ENCODE measurements at places on chromosomes 3 and 15.

DNA sequence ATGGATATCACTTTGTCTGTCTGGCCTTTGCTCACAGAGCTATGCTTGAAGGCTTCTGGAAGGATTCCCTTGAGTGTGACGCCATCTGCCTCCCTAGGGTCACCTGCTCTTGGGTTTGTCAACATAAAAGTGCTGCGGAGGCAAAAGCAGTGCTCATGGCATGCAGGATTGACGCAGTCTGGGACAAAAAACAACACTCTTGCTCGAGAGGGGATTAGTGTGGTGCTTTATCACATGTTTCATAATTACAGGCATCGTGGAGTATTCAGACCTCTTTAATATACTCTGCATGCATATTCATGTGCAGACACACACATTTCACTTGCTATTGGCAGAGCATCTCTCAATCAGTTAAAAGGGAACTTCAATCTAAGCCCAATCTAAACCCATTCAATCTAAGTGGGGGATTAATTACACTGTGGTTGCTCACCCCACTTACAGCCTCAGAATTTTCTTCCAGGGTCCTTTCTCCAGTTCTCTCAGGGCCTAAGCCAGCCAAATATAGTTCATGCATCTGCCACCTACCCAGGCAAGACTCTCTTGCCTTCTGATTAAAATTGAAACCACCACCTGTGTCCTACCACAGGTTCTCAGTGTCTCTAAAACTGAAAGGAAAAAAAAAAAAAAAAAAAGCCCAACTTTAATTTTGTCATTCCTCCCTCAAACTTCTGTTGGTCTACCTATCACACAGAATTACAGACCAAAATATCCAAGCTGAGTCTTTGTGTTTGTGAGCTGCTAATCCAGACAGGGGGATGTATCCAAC lies 75.6 kb downstream of the BFSP2 start:
- DNase-seq = no peak

GRCh38 chr3:135516143-135516542 lies 449.4 kb upstream of the PPP2R3A start:
- no peak for DNase-seq

DNA sequence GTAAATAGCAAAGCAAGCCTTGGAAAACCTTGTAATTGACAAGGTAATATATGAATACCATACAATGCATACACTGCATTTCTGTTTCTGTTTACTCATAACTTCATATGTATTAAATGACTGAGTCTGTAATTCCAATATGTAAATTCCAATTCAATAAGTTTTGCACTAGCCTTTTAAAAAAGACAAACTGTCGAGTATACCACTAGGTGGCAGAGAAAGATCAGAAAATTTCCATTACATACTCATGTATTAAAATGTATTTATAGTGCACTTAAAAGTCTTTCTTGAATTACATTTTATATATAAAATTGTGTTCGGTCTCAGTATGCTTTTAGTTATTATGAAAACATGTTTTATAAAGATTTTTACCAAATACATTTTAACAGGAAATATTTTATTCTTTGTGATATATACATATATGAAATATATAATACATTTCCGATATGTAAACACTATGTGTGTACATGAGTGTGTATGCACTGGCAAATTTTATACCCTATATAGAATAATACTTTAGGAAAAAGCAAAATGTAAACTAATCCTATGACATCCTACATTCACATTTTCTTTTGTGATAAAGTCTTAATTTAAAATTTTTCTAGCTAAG lies 216.8 kb downstream of the VGLL3 start:
- DNase-seq = no peak

DNA sequence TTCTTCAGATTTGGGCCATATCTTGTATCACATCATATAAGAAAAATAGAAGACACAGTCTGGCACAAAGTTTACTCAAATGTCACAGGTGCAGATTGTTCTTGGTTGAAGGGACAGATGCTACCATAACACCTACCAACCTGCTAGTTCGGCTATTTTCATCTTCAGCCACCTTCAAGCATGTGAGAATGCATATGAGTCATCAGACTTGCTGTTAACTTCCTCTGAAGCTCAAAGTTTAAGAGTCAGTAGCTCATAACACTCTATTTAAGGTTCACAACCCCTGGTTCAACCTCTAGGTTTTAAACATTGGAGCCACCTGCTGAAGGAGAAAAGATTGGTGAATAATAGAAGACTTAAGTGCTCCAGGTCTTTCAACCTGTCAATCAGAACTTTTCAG lies 522.8 kb downstream of the NLGN1 start:
- no peak for DNase-seq

DNA sequence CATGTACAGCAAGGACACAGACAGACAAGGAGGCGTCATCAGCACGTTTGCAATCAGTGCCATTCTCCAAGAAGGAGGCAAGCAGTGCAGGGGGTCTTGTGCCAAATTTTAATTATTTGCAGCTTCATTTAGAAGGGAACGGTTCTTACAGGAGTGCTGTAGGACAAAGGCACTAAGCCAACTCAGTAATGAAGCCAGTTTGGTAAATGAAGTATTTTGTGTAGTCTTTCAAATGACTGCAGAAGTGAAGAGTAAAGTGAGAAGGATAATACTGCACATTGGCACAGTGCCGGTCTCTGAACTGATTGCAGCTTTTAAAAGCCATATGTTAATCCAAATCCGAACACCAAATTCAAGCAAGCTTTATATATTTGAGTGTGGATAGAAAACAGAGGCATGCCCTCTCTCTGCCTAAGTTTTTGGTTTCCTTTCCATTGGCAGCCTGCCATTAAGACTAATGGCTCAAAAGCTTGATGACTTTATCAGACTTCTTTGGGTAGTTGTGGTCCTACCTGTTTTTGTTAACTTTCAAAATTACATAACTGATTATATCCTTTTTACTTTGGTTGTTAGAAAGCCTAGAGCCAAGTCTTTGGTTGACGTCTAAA lies 101.3 kb downstream of the SENP2 start:
- no peak for DNase-seq

DNA sequence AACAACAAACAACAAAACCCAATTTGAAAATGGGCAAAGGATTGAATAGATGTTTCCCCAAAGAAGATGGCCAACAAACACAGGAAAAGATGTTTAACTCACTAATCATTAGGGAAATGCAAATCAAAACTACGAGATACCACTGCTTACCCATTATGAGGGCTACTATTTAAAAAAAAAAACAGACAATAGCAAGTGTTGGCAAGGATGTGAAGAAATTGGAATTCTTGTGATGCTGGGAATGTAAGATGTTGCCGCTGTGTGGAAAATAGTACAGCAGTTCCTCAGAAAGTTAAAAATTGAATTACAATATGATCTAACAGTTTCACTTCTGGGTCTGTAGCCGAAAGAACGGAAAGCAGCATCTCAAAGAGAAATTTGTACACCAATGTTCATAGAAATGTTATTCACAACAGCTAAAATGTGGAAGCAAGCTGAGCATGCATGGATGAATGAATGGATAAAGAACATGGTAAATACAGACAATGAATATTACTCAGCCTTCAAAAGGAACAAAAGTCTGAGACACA lies 121.9 kb downstream of the CHSY1 start:
- DNase-seq = no peak

- no peak for DNase-seq
Measured at GRCh38 chr3:77042882-77043281, 3.0 kb downstream of the ROBO2 start.

DNA sequence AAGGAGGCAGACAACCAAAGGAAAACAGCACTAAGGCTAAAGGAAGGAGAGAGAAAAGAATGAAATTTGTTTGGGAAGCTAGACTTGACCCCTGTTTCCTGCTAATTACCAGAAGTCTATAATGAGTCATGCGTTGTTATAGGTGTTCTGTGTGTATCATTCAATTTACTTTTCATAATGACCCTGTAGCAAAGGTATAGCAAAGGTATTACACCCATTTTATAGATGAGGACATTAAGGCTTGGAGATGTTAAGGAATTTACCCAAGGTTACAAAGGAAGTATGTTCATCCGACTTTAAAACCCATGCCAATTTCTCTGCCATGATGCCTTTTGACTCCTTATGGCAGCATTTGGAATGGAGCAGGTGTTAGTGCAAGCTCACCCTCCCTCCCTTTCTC lies 54.9 kb downstream of the RAP2B start:
- no peak for DNase-seq

DNA sequence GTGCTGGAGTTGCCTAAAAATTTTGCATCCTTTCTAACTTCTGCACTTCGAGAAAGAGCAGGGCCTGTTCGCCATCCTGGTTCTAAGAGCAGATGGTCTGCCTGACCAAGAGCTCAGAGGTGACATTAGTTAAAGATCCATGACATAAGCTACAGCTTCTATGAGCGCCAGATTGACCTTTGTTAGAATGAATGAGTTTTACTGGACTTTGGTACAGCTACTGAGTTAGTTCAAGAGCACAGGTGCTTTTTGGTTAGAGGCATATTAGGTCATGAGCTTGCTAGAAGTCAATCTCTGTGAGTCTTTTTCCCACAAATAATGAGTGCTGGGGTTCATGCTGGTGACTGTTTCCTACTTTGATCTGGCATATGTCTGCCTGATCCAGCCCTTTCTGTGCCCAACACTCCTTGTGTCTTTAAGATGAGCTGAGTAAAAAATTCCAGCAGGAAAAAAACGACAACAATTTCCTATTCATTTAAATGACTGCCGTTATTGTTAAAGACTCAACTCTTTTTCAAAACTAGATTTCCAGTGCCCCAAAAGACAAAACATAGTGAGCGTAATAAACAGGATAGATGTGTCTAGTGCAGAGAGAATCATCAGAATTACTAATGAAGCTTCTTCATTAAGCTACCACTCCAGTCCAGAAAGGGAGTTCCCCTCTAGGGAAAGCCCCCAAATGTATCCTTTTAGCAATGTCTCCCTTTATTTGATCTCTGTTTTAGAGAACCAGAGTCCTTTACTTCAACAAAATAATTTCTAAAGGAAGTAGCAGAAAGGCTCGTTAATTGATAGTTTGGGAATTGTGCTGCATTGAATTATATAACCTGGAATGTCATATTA lies 152.9 kb downstream of the SLCO3A1 start:
- DNase-seq = no peak

GRCh38 chr3:155241579-155241978 lies 51.9 kb downstream of the STRIT1 start:
- DNase-seq = no peak

- DNase-seq = no peak
Measured at GRCh38 chr3:30795176-30795575, 99.3 kb downstream of the GADL1 start.

GRCh38 chr15:62578546-62578945 lies 413.5 kb upstream of the C2CD4B start:
- DNase-seq = no peak

DNA sequence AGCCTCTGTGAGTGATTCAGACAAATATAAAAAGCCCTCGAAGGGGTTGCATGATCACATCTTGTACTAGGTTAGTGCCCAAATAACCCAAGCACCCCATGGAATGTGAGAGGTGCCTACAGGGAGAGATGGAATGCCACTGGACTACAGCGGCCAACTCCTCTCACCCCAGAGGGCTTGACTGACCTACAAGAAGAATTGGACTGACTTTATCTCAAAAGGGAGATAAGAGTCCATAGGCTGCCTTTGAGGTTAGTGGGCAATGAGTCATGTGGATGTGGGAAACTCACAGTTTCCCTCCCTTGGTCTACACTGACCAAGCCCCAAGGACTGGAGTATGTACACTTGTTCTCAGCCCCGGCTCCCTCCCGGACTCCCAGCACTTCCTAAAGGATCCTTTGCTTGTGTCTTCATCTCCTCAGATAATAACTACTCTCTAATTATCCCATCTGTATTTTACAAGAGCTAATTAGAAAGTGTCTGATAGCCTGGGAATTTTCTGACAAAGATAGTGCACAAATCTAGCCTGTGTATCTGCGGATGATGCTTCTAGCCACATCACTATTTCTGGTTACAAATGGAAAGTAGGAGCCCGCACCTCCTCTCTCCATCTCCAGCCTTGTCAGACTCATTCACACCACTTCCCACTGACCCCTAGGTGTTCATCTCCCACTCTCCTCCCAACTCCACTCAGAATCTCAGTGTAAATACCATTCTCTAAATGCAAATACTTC lies 547.8 kb upstream of the TBL1XR1 start:
- no peak for DNase-seq

GRCh38 chr3:98513091-98513511 lies 9.6 kb downstream of the CLDND1 start:
- DNase-seq = no peak

- DNase-seq = no peak
Measured at GRCh38 chr3:135047061-135047460, 252.0 kb downstream of the EPHB1 start.

GRCh38 chr15:69782809-69783208 lies 314.9 kb downstream of the TLE3 start:
- no peak for DNase-seq

DNA sequence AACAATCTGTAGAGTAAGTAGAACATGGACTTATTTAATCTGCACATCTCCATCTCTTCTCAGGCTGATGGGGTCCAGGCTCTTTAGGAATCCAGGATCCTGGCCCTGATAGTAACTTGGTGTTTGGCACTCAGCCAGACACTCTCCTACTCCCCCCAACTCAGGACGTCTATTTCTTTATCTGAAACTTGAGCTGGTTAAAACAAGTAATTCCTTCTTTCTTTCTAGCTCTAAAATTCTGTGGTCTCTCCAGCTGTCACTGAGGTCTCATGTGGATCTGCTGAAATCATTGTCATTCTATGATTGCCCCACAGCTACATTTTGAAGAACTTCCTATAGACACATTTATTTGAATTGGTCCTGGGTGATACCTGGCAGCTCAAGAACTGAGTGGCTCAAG lies 59.0 kb downstream of the TP63 start:
- no peak for DNase-seq

DNA sequence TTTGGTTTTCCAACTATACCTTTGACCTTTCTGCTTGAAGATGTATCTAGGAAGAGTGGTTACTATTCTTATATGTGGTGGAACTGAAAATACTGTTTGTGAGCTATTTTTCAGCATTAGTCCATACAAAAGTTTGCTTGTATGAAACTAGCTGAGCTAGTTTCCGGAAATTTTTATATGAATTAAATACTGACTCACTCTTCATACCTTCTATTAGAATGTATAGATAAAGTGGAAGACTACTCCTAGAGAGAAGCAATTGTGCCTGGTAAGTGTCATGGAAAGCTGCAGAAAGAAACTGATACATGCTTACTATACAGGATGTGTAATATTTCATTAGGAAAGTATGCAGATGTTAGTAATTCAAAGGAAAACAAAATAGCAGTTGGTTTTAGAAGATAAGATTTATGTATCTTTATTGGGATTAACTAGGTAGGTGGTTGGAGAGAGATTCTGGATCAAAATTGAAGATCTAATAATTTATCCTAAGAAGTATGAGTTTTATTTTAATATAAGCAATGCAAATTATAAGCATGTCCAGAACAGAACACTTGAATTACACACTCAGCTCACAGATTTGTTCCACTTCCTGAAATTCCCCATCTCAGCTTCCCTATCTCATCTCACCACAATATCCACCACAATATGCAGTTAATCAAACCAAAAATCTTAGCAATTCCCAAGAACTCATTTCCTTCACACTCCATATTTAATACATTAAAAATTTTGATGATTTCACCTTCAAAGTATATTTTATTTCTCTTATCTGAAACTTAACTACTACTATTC lies 82.8 kb downstream of the BCHE start:
- no peak for DNase-seq

- DNase-seq = no peak
Measured at GRCh38 chr15:95843241-95843910, 487.1 kb upstream of the NR2F2 start.
